ENCODE measurements at places on chromosomes 12 and 14. TPM values are rescaled to one million over a fixed set of nuclear protein-coding genes. Genes with fewer than 3 reads are reported as not detected.

Gene CLEC12A
- polyA plus RNA-seq = not detected

Gene NKX2-1
- polyA plus RNA-seq = not detected

Gene DCD
- not detected for polyA plus RNA-seq

GRCh38 chr12:67161322-67161918 is 107.7 kb upstream of the CAND1 start:
- no peak overlapping the region for H3K27ac ChIP-seq
- peaks cover 3% of the 10 kb centered on the region for H3K27me3 ChIP-seq
- no peaks in the 10 kb centered on the region for H3K4me1 ChIP-seq
- no peak overlapping the region for H3K4me3 ChIP-seq
- H3K36me3 ChIP-seq = no peaks in the 10 kb centered on the region
- DNase-seq = no peak

- H3K36me3 ChIP-seq = no peaks in the 10 kb centered on the region
- DNase-seq = no peak
- no peak overlapping the region for H3K4me3 ChIP-seq
- H3K27me3 ChIP-seq = no peaks in the 10 kb centered on the region
Measured at GRCh38 chr12:108455706-108456105, 59.4 kb upstream of the FICD start.

Data from keratinocyte (primary cell).